ENCODE measurements at places on chromosomes 4 and X.

DNA sequence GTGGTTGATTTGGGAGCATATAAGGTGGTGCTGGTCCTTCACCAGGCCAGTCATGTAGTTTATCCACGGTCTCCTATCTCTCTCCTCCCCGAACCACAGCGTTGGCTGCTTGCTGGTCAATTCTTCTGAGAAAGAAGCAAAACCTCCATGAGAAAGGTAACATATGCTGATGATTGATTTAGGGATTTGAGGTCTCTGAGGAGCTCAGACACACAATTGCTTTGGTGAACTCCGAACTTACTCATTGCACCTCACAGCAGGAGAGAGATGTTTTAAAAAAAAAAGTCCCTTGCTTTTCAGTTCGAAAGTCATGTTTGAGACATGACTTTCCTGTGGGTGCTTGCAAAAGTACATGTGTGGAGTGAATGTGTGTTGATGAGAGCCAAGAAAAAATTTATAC lies 100.2 kb downstream of the TSPAN7 start:
- DNase-seq, result no peak

DNA sequence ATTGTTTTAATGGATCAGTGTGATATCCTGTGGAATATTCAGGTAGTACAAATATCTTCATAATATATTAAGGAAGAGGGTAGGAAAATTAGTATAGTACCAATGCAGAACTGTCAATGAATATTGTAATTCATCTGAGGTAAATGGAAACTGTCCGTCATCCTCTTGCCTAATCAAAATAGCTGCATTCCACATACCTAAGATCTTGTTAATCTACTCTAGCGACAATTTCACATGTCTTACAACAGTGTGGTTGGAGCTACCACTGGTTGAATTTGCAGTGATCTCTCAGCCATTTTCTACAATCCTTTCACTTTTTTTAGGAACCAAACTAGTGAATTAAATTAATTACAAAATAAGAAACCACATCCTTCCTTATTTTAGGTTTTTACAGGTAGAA lies 117.5 kb downstream of the PCDH18 start:
- no peak for DNase-seq

GRCh38 chrX:916230-916599 lies 285.6 kb downstream of the SHOX start:
- no peak for DNase-seq

DNA sequence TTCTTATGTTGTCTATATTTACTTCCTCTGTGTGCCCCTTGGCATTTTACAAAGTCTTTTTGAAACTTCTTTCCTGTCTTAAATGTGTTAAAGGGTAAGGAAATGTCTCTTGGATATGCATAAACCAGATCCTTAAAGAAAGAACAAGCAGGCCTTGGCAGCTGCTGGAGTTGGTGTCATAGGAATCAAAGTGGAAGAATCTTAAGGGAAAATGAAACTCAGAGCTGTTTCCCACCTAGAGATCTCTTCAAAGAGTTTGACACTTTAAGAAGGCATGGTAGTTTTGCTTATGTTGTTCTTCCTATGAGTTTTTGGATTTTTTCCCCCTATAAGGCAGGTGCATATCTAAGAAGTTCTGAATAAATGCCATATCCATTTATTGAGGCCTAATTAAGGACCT lies 37.0 kb upstream of the CWH43 start:
- DNase-seq, result no peak

- DNase-seq, result no peak
Measured at GRCh38 chrX:110418316-110419235, 59.9 kb downstream of the RTL9 start.

- no peak for DNase-seq
Measured at GRCh38 chr4:48093991-48094416, 40.0 kb downstream of the TXK start.

DNA sequence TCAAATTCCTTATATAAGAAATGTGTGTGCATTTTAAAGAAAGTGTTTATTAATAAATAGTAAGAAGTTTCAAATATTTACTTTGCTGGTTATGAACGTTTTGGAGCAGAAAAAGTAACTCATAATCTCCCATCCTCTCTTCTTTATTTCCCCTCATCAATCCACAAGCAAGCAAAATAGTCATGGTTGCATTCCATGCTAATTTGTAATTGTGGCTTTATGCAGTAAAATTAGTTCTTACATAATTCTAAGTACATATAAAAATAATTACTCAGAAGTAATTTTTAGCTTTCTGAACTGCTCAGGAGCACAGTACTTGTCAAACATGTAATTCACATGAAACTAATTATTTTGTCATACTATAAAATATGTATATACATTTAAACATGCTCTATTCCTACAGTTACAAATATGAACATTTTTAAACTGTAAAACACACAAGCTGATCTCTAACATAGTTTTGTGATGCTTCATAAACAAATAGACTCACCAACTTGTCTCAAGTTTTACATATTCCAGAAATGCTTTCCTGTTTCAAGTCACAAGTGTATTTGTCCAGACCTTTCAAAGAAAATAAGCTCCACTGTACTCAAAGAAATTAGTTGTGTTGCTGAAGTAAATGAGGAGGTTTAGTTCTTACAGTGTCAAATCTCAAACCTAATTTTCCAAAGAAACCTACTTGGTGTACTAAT lies 218.9 kb downstream of the PABPC4L start:
- no peak for DNase-seq

- DNase-seq, result no peak
Measured at GRCh38 chr4:872241-872981, 46.5 kb upstream of the CPLX1 start.

DNA sequence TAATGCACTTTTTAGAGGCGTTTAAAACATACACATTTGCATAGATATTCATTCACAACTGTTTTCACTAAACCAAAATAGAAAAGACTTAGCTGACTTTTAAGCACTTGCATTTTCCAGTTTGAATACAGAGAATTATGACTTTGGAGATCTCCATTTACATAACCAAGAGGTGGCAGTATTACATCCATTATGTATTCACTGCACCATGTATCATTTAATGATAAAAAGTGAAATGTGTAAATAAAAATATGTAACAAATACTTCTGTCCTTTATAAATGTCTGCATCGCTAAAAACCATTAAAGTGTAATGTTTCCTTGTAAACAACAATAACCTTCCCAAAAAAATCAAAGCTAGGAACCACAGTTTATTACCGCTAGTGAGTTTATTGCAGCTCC lies 413.2 kb downstream of the FGF13 start:
- DNase-seq, result no peak

GRCh38 chr4:77196866-77197265 lies 39.9 kb downstream of the CCNG2 start:
- no peak for DNase-seq

GRCh38 chr4:55296096-55296495 lies 49.9 kb upstream of the SRD5A3 start:
- no peak for DNase-seq

GRCh38 chrX:2696698-2697215 lies 5.7 kb downstream of the CD99 start:
- peak; percentile 31 for DNase-seq

DNA sequence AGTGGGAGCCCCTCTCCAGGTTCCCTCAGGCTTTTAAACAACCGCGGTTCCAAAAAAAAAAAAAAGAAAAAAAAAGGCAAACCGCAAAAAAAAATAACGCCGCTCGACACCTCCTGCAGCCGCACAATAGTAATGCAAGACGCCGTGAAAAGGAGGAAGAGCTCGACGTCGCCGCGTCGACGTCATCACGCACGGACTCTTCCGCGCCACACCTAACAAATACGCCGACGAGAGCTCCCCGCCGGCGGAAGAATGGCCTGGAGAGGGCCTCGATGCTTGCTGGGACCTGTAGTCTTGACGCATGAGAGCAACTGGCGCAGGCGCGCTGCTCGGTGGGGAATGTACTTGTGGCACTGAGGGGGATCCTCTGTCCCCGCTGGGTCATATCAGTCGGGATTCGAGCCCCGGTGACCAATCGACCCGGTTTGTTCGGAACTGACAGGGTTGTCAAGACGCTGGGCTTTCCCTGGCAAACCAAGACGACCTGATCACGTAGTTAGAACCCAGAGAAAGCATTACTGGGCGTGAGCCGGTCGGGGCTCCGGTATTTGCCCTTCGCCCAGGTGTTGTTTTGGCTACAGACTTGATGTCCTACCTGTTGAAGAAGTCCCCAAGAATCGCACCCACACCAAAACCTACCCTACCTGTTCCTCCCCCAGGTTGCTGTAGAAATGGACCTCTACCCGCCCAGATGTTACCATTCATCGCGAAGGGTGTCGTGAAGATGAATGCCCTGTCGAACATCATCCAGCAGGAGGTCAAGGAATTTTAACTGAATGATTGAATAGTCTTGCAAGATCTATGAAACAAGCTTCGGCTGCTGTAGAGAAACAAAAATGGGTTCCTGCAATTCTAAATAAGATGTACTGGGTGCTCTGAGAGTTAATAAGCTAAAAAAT lies at the start of gene CBR4:
TSS of gene CBR4 (minus strand) at position 131 of the 899 bp plus-strand sequence. CDS start 166 bp downstream, outside the sequence.
- DNase-seq, result peak; percentile 90

DNA sequence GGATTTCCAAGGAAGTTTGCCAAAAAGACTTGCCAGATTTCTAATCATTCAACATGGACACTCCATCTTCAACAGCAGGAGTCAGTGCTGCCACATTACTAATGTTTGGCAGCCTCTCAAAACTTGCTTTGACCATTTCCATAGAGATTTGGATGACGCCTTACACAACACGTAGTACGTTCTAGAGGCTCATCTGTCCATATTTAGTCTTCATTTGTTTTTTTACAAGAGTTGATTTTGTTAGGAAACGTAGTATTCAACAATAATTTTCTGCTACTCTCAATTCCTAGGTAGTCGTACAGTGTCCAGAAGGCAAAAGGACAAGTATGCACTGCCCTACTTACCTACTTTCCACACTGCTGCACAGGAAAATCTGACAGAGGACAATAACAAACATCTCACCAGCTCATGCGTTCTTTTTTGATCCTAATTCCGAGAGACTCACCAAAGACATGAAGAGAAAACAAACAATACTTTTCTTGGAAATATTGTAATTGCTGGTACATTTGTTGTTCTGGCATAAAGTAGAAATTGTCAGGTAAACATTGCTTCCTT lies 117.3 kb downstream of the SNCA start:
- DNase-seq, result no peak

DNA sequence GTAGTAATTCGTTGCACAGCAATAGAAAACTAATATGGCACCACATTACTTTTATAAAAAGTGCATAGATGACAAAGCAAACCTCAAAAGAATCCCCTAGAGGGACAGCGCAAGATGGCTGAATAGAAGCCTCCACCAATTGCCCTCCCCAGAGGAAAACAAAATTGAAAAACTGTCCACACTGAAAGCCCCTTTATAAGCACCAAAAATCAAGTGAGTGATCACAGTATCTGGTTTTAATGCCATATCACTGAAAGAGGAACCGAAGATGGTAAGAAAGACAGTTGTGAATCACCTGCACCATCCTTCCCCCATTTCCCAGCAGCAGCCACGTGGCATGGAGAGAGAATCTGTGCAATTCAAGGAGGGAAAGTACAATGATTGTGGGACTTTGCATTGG lies 522.2 kb downstream of the GLUD2 start:
- no peak for DNase-seq

DNA sequence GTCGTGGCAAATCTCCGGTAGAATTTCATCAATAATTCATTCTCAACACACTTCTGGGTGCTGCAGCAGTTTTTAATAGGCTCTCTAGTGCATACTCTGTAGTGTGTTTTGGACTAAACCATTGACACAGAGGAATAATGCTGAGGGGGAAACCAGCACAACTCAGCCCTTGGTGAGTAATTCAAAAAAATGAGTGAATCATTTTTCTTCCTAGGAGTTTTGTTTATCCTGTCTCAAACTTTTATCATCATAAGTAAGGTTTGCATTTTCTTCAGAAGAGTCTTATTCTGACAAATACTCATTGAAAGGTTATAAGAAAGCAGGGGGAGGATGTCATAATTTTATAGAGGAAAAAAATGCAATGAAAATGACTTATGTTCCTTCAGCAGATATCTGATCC lies 2542.7 kb downstream of the PCDH7 start:
- no peak for DNase-seq

- no peak for DNase-seq
Measured at GRCh38 chr4:77172336-77172735, 15.3 kb downstream of the CCNG2 start.

DNA sequence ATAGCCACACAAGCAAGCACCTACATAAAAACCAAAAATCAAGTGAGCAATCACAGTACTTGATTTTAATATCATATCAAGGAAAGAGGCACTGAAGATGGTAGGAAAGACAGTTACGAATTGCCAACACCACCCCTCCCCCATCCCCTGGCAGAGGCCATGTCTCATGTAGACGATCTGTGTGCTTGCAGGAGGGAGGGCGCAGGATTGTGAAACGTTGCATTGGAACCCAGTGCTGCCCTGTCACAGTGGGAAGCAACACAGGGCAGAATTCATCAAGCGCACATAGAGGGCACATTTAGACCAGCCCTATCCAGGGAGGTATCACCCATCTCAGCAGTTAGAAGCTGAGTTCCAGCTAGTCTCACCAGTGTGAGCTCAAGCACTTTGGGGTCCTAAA lies 359.8 kb downstream of the DMD start:
- DNase-seq, result no peak

DNA sequence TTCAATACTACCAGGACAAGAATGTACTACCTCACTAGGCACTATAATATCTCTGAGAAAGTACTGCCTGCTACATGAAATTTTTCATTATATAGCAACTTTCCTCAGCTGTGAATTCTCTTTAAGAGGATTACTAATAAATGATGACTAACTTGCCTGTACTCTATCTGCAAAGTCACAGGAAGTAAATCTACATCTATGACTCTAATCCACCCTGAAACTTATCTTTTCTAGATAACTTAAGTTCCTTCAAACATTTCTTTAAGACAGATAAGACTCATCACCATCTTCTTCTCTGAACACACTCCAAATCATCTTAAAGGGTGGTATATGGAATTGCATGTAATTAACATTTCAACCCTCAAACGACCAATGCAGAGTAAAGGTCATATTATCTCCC lies 28.8 kb downstream of the RPS6KA3 start:
- DNase-seq, result no peak

- no peak for DNase-seq
Measured at GRCh38 chr4:73707918-73708577, 32.3 kb upstream of the CXCL8 start.

- DNase-seq, result no peak
Measured at GRCh38 chr4:184534511-184535391, 60.4 kb upstream of the IRF2 start.

GRCh38 chr4:56372774-56373173 lies 14.5 kb downstream of the AASDH start:
- DNase-seq, result no peak

- no peak for DNase-seq
Measured at GRCh38 chr4:129362691-129363274, 266.8 kb downstream of the C4orf33 start.

- no peak for DNase-seq
Measured at GRCh38 chrX:13638826-13639225, 14.1 kb upstream of the TCEANC start.

Data from stimulated activated CD8-positive, alpha-beta memory T cell treated with anti-CD3 and anti-CD28 coated beads, Interleukin-15, amount 100 ng/mL, for 4 hours (primary cell).